ENCODE measurements at places on chromosomes 3 and 15. TPM values are rescaled to one million over a fixed set of nuclear protein-coding genes. Genes with fewer than 3 reads are reported as not detected.

GRCh38 chr3:32310336-32310735 lies 71.9 kb downstream of the CMTM8 start:
- no peak for ATAC-seq

DNA sequence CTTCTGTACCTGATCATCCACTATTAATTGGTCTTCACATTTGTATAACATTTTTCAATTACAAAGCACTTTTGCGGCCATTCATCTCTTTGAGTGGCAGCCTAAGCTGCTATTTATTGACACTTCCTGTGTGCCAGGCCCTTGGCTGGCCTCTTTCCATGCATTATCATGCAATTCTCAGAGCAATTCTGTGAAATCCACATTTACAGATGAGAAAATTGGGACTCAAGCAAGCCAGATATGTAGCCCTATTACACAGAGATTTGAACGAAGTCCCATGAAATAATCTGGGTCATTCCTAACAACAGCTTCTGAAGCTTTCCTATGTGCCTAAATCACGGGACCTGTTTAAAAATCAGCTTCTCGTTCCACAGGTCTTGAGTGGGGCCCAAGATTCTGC lies 17.4 kb downstream of the SLC6A1 start:
- no peak for ATAC-seq

Gene CCR5
- 0.23 TPM for total RNA-seq

DNA sequence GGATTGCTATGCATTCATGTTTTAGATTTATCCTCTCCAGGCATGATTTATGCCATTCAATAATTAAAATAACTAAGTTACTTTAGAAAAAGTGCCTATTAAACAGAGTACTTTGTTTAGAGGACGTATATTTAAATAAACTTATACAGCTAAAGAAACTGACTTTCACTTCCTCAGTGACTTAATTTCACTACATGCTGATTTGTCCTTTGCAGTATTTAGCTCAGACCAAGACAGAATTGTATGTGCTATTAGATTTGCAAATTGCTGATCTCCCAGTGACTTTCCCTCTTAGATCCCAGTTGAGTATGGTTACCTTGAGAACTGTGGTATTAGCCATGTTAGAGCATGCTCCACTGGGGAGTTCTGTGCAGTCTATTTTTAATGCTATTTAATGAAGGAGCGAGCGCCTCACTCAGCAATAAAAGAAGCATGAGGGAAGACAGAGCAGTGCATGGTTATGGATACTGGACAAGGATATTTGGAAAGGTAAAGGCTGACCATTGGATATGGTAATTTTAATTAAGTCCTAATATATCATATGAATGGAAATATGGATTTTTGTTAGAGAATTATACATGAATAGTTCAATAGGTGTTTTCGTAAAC lies 2.7 kb downstream of the ARPP21 start:
- ATAC-seq = no peak
